ENCODE measurements at places on chromosomes 1 and 21. TPM values are rescaled to one million over a fixed set of nuclear protein-coding genes. Genes with fewer than 3 reads are reported as not detected.

DNA sequence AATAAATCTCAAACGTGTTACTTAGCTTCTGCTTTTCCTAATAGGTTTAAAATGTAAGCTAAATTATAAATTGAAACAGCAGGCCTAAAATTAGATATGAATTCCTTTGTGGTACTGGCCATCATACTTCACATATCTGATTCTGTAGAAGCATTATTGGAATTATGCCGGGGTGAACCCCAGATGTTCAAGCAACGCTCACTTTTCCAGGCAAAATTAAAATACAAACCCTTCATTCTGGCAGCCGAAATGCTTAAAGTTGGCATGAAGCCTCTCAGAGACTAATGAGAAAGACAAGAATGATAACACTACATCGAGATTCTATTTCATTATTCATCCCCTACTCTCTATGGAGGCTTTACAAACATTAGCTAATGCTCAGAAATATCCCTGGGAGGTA lies 1352.7 kb upstream of the ADGRL2 start:
- DNase-seq, result no peak

DNA sequence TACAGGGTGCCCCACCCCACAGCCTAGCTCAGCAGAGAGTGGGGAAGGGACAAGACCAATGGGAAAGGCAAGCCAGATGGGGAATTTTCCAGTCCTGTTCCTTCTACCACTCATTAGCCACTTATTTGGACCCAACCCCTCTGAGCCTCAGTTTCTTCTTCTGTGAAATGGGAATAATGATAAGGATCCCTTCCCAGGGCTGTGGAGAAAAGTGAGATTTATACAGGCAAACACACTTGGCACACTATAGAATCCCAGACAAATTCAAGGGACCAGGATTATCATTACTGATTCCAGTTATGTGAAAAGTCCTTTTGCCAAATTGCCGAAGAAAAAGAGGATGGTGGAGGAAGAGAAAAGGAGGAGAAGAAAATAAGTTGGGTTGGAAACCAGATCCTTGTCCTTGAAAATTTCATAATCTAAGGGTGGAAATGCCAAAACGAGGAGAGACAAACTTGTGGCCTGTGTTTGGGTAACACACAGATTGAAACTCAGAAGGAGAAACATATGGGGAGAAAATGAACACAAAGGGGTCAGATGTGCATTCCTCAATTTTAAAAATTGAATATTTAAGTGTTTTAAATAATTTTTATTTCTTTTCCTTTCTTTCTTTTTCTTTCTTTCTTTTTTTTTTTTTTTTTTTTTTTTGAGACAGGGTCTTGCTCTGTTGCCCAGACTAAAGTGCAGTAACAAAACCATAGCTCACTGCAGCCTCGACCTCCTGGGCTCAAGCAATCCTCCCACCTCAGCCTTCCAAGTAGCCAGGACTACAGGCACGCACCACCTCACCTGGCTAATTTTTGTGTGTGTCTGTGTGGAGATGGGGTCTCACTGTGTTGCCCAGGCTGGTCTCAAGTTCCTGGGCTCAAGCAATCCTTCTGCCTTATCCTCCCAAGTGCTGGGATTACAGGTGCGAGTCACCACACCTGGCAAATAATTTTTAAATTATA lies 9.6 kb downstream of the CAPN2 start:
- DNase-seq, result no peak

- DNase-seq, result no peak
These were observed 15.0 kb downstream of the PIK3C2B start for GRCh38 chr1:204479387-204480136.

CLDN17 gene
- not detected for polyA plus RNA-seq

DNA sequence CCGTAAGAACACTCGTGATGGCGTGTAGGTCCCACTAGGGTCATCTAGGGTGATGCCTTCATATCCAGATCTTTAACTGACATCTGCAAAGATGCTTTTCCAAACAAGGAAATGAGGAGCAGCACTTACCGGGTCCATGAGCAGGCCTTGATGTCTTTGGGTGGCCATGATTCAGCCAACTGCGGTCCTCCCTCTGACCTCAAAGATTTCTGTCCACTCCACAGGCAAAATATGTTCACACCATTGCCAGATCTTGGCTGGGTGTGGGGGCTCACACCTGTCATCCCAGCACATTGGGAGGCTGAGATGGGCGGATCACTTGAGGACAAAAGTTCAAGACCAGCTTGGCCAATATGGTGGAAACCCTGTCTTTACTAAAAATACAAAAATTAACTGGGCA lies 18.2 kb downstream of the TRPM2 start:
- no peak for DNase-seq

PCNT gene
- 8.2 TPM for polyA plus RNA-seq

DNA sequence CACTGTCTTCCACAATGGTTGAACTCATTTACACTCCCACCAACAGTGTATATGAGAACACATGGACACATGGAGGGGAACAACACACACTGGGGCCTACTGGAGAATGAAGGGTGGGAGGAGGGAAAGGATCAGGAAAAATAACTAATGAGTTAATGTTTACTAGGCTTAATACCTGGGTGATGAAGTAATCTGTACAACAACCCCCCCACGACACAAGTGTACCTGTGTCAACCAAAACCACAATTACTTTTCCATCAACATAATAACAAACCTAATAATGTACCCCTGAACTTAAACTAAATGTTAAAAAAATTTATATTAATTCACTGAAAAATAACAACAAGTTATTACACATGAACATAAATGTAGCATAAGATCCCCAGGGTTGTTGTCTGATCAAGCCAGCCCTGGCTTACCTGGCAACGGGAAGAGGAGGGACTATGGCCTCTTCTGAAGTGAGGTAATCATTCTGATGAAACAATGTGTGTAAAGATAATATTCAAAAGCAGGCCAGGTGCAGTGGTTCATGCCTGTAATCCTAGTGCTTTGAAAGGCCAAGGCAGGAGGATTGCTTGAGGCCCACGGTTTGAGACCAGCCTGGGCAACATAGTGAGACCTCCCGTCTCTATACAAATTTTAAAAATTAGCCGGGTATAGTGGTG lies 40.8 kb upstream of the HEATR1 start:
- DNase-seq, result no peak

DNA sequence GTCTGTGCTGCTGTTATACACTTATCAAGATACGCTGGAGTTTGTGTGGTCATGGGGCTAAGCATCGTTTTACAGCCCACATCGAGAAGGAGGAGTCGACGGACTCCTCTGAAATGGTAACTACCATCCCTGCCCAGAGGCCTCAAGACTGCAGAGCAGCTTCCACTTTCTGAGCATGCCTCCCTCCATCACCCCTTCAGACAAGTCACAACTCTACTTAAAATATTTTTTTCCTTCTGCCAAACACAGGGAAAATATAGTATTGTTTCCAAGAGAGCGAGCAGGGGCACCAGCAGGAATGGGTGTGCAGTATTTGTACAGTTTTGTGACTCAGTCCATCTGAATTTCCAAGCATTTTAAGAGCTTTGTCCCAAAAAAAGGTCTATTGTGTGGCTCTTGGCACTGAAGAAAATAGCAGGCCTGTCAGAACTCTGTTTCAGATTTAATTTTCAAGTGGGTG lies 14.1 kb downstream of the EVA1C start:
- DNase-seq, result no peak

GRCh38 chr1:175717610-175718540 lies 25.5 kb downstream of the TNR start:
- DNase-seq, result no peak

DNA sequence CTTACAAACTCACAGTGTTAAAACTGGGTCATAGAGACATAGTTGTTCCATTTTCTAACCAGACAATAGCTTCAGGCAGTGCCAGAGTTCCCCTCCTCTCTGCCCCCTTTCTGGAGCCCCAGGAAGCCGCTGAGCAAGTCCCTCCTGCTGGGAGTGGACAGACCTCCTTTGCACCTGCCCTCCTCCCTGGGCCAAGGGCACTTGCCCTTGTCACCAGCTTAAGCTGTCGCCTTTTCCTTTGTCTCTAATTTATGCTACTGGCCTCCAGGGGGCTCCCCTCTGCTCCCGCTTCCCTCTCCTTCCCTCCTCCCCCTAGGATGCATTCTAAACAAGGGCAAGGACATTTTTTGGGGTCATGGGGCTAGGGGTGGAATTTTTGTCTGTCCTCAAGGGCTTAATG lies 182.4 kb downstream of the MIS18A start:
- DNase-seq, result no peak

IGSF9 gene
- polyA plus RNA-seq, result not detected

MTARC2 gene
- polyA plus RNA-seq, result 5.7 TPM

DNA sequence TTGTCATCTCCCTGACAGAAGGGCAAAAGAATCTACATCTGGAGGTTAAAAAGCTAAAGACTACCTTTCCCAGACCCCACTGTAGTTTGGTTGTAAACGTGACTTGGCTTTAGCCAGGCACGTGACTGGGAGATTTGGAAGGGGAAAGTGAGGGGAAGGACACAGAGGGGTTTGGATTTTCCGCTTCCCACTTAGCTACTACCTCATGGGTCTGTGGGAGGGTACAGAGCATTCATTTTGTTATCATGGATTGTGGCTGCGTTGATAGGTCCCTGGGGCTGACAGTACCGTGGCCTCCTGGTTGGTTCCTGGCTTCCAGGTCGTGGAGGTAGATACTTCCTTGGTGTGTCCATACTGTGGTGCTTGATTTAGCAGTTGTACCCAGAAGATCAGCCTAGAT lies 2.6 kb downstream of the CHD1L start:
- DNase-seq, result no peak

GRCh38 chr1:22522221-22522743 lies 41.0 kb upstream of the EPHA8 start:
- DNase-seq, result no peak

Data from BJ (cell line).